ENCODE measurements at places on chromosomes 2 and 18. TPM values are rescaled to one million over a fixed set of nuclear protein-coding genes. Genes with fewer than 3 reads are reported as not detected.

Gene RBM44
- 0.34 TPM for total RNA-seq

Gene RGPD3
- 0.34 TPM for total RNA-seq

Gene GPR35
- total RNA-seq = 0.85 TPM

Gene HOXD3
- not detected for total RNA-seq

Gene SAG
- not detected for total RNA-seq

Gene RUFY4
- not detected for total RNA-seq

Gene RIT2
- total RNA-seq = not detected

Gene ASB1
- total RNA-seq = 21.3 TPM

Gene MLPH
- total RNA-seq = 1.4 TPM

Gene EHD3
- 1.4 TPM for total RNA-seq

Gene MYOM1
- 0.85 TPM for total RNA-seq

Gene PMAIP1
- total RNA-seq = 58.2 TPM

Gene ESPNL
- under 0.01 TPM for total RNA-seq

Gene SERPINB7
- 116 TPM for total RNA-seq

Gene ORMDL1
- 43.1 TPM for total RNA-seq

Gene LRRTM4
- total RNA-seq = not detected

Gene FAM117B
- total RNA-seq = 4.8 TPM

Gene GPR45
- total RNA-seq = not detected

Gene SCYGR4
- total RNA-seq = not detected

Gene GPR75
- total RNA-seq = 2.6 TPM

Gene LOXL3
- total RNA-seq = 0.34 TPM

Gene CHRNA1
- total RNA-seq = not detected

Gene INHA
- 0.36 TPM for total RNA-seq

Gene RAD51AP2
- total RNA-seq = 0.34 TPM

Gene PLEKHH2
- total RNA-seq = 0.43 TPM

Gene SGPP2
- total RNA-seq = 13.0 TPM

Gene CPO
- not detected for total RNA-seq

Gene SLC5A7
- total RNA-seq = not detected

Gene RBM43
- total RNA-seq = 2.6 TPM

Gene TACR1
- not detected for total RNA-seq

Gene PSMA8
- total RNA-seq = not detected

Gene UGT1A4
- 1.8 TPM for total RNA-seq

Gene BCL2
- total RNA-seq = 1.8 TPM

Gene NGEF
- 2.1 TPM for total RNA-seq

Gene LBH
- total RNA-seq = 11.6 TPM

Gene NEB
- 3.3 TPM for total RNA-seq
